A673 (cell line): ENCODE measurements at places on chromosomes 7 and 10.

DNA sequence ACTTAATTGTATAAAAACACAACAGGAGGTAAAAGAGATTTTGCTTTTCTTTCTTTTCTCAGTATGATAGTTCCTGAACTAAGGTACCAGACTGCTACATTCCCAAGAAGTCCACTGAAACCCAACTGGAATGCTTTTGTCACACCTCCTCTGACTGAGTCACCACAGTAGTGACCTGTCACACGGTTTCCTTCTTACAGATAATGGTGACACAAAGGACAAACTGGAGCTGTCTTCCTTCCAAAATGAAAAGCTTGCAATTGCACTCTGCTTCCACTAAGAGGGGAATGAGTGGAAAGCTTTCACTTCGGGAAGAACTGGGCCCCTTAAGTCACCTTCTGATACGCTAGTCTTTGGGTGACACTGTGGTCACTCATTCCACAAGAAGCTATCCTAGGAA is 122.2 kb downstream of the KMT2E start:
- DNase-seq: peak; percentile 10
- peaks cover 12% of the 10 kb centered on the region for H3K36me3 ChIP-seq
- H3K27me3 ChIP-seq: no peaks in the 10 kb centered on the region
- no peak overlapping the region for H3K4me3 ChIP-seq

- H3K27me3 ChIP-seq: peaks cover 15% of the 10 kb centered on the region
- DNase-seq: no peak
- no peaks in the 10 kb centered on the region for H3K36me3 ChIP-seq
- no peak overlapping the region for H3K4me3 ChIP-seq
- H3K4me1 ChIP-seq: no peaks in the 10 kb centered on the region
These were observed 212.5 kb upstream of the CELF2 start for GRCh38 chr10:10804998-10805740.

GRCh38 chr7:128954150-128954549 is 16.4 kb downstream of the IRF5 start:
- no peak for DNase-seq
- no peaks in the 10 kb centered on the region for H3K27me3 ChIP-seq
- H3K4me3 ChIP-seq: no peak overlapping the region
- H3K36me3 ChIP-seq: peaks cover 45% of the 10 kb centered on the region

DNA sequence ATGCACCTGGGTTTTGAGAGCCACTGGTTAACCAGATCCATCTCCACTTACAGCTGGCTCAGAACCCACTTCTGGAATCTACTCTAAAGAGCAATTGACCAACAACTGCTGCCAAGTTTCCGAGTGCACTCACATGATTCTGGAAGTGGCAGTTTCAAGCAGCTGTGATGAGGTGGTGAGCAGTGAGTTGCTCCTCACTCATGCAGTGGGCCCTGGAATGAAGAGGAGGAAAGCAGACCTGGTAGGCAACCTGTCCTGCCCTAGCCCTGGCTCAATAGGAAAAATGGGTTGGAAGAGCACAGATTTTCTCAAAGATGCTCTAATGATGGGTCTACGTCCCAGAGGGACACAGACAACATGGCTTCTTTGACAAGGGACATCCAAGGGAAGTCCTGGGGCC is 70.7 kb upstream of the NPY start:
- H3K4me3 ChIP-seq: no peak overlapping the region
- H3K27me3 ChIP-seq: no peaks in the 10 kb centered on the region
- no peak for DNase-seq
- H3K27ac ChIP-seq: no peak overlapping the region
- no peaks in the 10 kb centered on the region for H3K4me1 ChIP-seq

- peaks cover 90% of the 10 kb centered on the region for H3K27me3 ChIP-seq
- no peaks in the 10 kb centered on the region for H3K36me3 ChIP-seq
- no peak for DNase-seq
- H3K4me3 ChIP-seq: no peak overlapping the region
- peaks cover 15% of the 10 kb centered on the region for H3K4me1 ChIP-seq
These were observed 243.2 kb downstream of the SNX10 start for GRCh38 chr7:26534649-26535482.

DNA sequence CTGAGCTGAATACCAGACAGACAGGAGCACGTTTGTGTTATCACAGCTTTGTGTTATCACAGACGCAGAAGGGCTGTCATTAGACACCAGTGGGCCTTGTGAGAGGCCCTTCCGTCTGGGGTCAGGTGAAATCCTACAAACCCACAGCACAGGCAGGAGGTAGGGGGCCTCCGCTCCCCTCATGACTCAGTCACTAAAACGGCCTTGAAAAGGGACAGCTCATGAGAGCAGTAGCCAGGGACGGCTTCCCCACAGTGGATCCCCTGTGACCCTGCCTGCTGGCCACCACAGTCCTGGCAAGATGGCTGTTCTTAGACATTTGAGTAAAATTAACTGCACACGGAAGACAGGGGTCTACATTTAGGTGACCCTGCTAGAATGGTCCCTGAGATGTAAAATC is 215.8 kb upstream of the PPP2R2D start:
- no peaks in the 10 kb centered on the region for H3K27me3 ChIP-seq
- no peak overlapping the region for H3K4me3 ChIP-seq
- no peaks in the 10 kb centered on the region for H3K36me3 ChIP-seq
- H3K27ac ChIP-seq: no peak overlapping the region
- peaks cover 5% of the 10 kb centered on the region for H3K4me1 ChIP-seq

DNA sequence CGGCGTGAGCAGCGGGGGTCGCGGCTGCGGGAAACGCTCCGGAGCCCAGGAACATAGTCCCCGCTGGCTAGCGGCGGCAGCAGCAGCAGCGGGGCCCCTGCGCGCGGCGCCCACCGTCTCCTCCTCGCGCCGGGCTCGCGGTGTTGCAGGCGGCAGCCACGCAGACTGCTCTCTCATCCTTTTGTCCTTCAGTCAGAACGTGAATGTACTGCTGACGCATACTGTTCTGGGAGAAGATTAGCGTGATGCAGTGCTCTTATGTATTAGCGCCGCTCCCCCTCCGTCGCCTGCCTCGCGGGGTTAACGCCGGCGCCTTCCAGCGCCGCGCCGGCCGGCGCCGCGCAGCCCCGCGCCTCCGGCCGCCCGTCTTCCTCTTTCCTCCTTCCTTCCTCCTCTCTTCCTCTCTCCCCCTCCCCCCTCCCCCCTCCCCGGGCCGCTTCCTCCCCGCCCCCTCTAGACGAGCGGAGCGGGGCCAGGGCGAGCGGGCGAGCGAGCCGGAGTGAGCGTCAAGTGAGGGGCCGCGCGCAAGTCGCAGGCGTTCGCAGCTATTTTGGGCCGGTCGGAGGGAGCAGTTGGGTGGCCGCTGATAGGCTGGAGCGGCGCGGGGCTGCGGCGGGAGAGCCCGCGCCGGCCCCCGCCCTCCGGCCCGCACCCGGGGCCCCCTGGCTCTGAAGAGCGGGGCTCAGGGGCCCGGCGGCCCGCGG is 816 bp upstream of the LRRC4 start:
- H3K27ac ChIP-seq: no peak overlapping the region
- H3K4me1 ChIP-seq: peaks cover 20% of the 10 kb centered on the region
- H3K27me3 ChIP-seq: no peaks in the 10 kb centered on the region
- peak; percentile 92 for DNase-seq
- H3K36me3 ChIP-seq: no peaks in the 10 kb centered on the region
- H3K4me3 ChIP-seq: peak overlapping the region; percentile 65

DNA sequence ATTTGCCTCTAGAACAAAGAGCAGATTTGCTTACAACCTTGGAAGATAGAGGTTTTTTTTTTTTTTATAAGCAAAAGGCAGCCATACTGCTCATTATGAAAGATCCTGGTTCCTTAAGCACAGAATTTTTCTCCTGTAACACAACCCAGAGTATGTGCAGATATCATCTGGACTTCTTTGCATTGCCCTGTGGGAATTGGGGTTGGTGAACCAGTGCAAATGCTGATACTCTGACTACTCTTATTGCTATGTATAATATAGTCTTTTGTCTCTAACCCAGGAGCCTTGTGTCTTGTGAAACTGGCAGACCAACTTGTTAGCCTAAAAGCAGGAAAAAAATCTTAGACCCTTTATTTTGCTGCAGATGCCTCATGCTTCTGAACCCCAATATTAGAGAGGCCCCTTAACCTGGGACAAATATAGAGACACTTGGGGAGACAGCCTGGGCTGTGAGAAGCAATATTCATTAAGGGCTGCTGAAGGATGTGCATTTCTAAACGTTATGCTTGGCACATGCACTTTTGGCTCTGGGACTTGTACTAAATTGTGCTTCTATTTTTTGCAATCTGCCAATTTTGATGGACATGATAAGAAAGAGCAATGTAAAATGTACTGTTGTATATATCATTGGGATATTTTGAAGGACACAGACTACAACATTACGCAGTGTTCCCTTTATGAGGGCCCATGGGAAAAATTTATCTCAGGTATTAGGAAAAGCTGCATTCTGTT is 78.9 kb downstream of the ANLN start:
- H3K4me3 ChIP-seq: no peak overlapping the region
- H3K36me3 ChIP-seq: no peaks in the 10 kb centered on the region
- no peaks in the 10 kb centered on the region for H3K27me3 ChIP-seq
- no peaks in the 10 kb centered on the region for H3K4me1 ChIP-seq

- no peaks in the 10 kb centered on the region for H3K36me3 ChIP-seq
- no peak overlapping the region for H3K4me3 ChIP-seq
- no peak overlapping the region for H3K27ac ChIP-seq
- H3K27me3 ChIP-seq: no peaks in the 10 kb centered on the region
These were observed 232.8 kb upstream of the TEX47 start for GRCh38 chr7:89028319-89028718.

DNA sequence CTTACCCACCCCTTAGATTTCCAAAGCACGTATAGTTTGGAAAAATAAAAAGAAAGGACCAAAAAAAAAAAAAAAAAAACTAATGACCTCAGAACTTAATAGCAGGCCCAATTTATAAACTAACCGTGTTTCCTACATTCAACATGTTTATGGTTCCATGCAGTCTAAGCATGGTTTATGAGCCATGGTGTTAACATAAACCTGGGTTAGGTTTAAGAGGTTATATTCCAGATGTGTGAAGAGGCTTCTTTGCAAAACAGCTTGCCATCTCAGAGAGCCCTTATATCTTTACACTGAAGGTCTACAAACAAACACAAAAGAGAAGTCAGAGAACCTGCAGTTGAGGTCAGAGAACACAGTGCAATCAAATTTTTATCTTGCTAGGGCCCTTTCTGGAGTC is 15.8 kb downstream of the TMEM254 start:
- no peak overlapping the region for H3K4me3 ChIP-seq
- no peak for DNase-seq
- no peaks in the 10 kb centered on the region for H3K4me1 ChIP-seq
- no peaks in the 10 kb centered on the region for H3K36me3 ChIP-seq

DNA sequence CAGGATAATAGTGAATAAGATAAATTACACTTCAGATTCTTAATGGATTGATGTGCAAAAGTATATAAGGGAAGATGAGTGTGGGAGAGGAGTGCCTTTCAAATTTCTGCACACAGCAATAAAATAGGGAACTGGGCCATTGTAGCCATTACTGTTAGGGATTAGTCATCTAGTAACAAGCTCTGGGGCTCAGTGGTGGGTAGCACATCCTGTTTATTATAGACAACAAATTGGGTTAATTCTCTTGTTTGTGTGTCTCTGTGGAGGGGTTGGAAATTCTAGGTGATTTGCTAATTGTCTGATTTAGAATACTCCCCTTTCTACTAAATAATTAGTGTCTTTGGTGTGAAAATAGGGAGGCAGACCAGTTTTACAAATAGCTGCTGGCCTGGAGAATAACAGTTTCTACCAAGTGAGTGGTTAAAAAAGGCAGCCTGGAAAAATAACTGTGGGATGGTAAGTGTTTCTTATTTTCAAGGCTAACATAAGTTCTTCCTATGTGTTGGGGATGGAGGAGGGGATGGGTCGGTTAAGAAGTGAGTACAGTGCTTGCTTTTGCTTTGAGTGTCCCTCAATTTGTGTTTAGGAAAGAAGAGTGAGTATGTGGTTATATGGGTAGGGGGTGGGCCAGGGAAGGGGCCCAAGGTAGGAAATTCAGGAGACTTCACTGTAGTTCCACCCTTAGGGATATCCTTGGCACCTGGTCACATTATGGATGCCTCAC is 43.3 kb upstream of the TMEM248 start:
- H3K27me3 ChIP-seq: no peaks in the 10 kb centered on the region
- H3K4me3 ChIP-seq: no peak overlapping the region
- no peaks in the 10 kb centered on the region for H3K4me1 ChIP-seq
- DNase-seq: peak; percentile 9
- H3K27ac ChIP-seq: no peak overlapping the region

DNA sequence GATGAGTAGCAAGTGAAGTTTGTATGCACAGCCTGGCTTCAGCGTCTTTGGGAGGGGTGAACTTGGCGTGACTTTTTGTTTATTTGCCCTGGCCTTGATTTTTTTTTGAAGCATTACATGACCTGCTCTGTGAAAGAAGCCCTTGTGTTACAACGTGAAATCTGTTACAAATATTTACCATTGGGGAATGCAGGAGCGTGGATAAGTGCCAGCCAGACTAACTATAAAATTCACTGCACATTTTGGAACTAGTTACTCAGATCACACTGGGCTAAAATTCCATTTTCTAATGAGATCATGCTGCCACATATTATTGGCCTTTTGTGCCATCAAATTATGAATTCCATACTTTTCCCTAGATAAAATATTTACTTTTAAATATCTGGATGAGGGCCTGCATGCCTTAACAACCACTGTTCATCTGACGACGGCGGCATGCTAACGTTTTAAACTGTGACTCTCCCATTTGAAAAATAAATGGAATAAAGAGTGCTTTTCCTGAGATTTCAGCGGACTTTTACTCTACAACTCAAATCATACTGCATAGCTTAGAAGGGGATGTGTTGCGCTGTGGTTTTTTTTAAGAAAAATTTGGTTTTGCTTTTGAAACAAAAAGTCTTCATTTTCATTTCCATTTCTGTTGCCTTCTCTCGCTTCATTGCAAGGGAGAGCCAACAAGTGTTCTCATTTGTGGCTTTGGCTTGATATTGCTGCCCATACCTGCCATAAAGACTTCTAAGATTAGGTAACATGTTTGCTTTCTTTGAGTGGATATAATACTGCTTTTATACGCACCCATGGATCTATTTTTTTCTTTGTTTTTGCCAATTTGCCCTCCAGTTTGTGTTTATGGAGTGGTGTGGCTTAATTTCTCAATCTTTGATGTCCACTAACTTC is 352.2 kb downstream of the TFEC start:
- H3K27me3 ChIP-seq: no peaks in the 10 kb centered on the region
- no peak overlapping the region for H3K27ac ChIP-seq
- H3K4me3 ChIP-seq: no peak overlapping the region
- no peaks in the 10 kb centered on the region for H3K36me3 ChIP-seq

GRCh38 chr10:91406322-91406721 is 3.8 kb upstream of the HECTD2 start:
- H3K36me3 ChIP-seq: no peaks in the 10 kb centered on the region
- H3K4me3 ChIP-seq: no peak overlapping the region
- no peak for DNase-seq
- H3K4me1 ChIP-seq: peaks cover 17% of the 10 kb centered on the region
- no peaks in the 10 kb centered on the region for H3K27me3 ChIP-seq
